Activated naive CD8-positive, alpha-beta T cell treated with anti-CD3 and anti-CD28 coated beads, Interleukin-2, amount 50 U/mL, for 24 hours (primary cell): ENCODE measurements at places on chromosomes 6 and 20.

DNA sequence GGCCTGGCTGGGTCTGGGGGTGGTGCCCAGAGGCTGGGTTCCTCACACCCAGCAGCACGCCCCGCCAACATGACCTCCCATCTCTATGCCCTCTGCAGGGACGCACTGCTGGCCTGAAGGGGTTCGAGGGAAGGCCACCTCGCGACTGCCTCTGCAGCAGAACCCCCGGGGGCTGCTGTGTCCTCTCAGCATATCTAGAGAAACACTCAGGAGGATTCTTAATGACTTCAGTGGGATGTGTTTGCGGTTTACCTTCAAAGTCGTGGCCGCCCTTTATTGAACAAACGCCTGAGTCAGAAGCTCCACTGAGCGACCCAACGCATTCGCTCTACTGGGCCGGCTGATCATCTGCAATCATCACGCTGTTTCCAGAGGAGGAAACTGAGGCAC, 54.8 kb upstream of the GATA5 start:
- DNase-seq = no peak
- H3K27me3 ChIP-seq = peaks cover 12% of the 10 kb centered on the region
- H3K27ac ChIP-seq = no peak overlapping the region
- no peaks in the 10 kb centered on the region for H3K4me1 ChIP-seq
- no peak overlapping the region for H3K4me3 ChIP-seq

GRCh38 chr6:44327096-44327495, 13.9 kb upstream of the AARS2 start:
- H3K4me3 ChIP-seq = no peak overlapping the region
- DNase-seq = no peak
- peaks cover 19% of the 10 kb centered on the region for H3K27me3 ChIP-seq
- H3K27ac ChIP-seq = no peak overlapping the region
- H3K4me1 ChIP-seq = no peaks in the 10 kb centered on the region

- peaks cover 87% of the 10 kb centered on the region for H3K4me1 ChIP-seq
- no peaks in the 10 kb centered on the region for H3K36me3 ChIP-seq
Observed at GRCh38 chr6:106114492-106114891, 28.4 kb downstream of the PRDM1 start.

- peaks cover 1% of the 10 kb centered on the region for H3K27me3 ChIP-seq
- no peak overlapping the region for H3K27ac ChIP-seq
- H3K36me3 ChIP-seq = no peaks in the 10 kb centered on the region
- H3K4me3 ChIP-seq = no peak overlapping the region
Observed at GRCh38 chr6:24205020-24205492, 79.0 kb downstream of the NRSN1 start.

- no peaks in the 10 kb centered on the region for H3K36me3 ChIP-seq
- no peak overlapping the region for H3K27ac ChIP-seq
- no peaks in the 10 kb centered on the region for H3K4me1 ChIP-seq
- H3K27me3 ChIP-seq = no peaks in the 10 kb centered on the region
Observed at GRCh38 chr6:162631546-162631945, 96.0 kb downstream of the PRKN start.

DNA sequence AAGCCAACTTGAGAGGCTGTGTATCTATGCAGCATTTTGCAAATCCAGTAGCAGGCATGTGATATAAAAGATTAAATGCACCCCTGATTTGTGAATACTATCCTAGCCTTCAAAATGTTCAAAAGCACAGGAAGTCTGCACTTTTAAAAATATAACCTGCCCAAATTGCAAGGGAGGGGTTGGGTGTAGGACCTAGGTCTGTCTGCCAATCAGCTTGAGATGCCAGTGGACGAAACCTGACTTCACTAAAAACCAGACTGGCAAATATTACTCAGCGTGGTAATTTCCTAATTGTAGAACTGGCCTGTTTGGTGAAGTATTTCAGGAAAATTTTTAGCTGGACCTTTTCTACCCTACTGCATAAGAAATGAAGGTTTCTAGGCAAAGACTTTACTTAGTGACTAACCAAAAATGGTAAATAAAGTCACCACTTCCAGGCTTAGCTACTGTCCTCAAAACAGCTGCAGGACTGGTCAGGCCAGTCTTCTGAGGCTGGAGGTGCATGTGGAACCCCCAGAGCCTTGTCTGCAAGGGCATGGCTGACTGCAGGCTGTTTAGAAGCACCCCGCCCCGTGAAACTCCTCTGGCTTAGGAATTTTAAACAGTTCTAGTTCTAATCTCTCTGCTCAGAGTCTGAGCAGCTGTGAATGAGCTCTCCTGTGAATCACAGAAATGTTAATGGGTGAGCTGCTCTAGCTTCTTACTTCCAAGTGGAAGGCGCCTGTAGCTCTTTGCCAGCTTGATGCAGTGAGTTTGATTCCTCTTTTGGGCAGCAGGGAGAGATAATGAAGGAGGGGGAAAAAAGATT, 104.4 kb upstream of the ESR1 start:
- H3K36me3 ChIP-seq = no peaks in the 10 kb centered on the region
- H3K4me1 ChIP-seq = peaks cover 40% of the 10 kb centered on the region
- H3K4me3 ChIP-seq = no peak overlapping the region
- no peak for DNase-seq

- H3K36me3 ChIP-seq = peaks cover 2% of the 10 kb centered on the region
- H3K27me3 ChIP-seq = no peaks in the 10 kb centered on the region
- H3K4me3 ChIP-seq = no peak overlapping the region
- no peak overlapping the region for H3K27ac ChIP-seq
- DNase-seq = no peak
Observed at GRCh38 chr6:158441716-158442215, 118.1 kb upstream of the TMEM181 start.

DNA sequence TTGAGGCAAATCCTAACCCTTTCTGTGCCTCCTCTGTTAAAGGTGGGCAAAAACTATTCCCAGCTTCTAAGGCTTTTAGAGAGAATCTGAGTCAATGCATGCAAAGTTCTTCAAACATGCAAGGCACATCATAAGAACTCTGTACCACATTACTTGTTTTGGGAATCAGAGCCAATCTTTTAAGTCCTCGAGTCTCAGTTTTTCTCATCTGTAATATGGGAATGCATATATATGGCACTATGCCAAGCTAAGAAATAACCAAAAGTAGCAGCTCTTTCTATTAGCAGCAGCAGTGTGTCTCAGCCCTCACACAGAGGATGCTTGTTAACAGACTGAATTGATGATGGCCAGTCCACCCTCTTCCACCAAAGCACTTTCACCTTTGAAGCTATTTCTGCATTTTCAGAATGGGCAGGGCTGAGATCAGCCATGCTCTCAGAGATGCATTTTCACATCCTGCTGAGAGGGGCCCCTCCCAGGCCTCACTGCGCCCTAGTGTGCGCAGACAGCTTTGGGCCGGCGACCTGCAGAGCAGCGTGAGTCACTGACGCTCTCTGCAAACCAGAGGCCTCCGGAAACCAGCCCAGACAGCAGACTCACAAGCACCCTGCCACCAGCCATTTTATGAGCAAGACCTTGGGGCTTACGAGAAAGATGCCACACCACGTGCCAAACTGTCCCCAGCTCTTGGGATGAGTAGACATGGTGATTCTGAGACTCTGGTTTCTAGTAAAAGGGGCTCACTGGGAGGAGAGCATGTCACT, 138.0 kb downstream of the NFATC2 start:
- DNase-seq = peak; percentile 74
- peaks cover 92% of the 10 kb centered on the region for H3K4me1 ChIP-seq
- peak overlapping the region; percentile 97 for H3K27ac ChIP-seq
- H3K36me3 ChIP-seq = peaks cover 89% of the 10 kb centered on the region
- peak overlapping the region; percentile 49 for H3K4me3 ChIP-seq
- no peaks in the 10 kb centered on the region for H3K27me3 ChIP-seq

GRCh38 chr6:49514571-49515484, 15.1 kb downstream of the GLYATL3 start:
- H3K27me3 ChIP-seq = peaks cover 12% of the 10 kb centered on the region
- no peak overlapping the region for H3K4me3 ChIP-seq
- no peaks in the 10 kb centered on the region for H3K4me1 ChIP-seq
- no peak for DNase-seq
- no peak overlapping the region for H3K27ac ChIP-seq

DNA sequence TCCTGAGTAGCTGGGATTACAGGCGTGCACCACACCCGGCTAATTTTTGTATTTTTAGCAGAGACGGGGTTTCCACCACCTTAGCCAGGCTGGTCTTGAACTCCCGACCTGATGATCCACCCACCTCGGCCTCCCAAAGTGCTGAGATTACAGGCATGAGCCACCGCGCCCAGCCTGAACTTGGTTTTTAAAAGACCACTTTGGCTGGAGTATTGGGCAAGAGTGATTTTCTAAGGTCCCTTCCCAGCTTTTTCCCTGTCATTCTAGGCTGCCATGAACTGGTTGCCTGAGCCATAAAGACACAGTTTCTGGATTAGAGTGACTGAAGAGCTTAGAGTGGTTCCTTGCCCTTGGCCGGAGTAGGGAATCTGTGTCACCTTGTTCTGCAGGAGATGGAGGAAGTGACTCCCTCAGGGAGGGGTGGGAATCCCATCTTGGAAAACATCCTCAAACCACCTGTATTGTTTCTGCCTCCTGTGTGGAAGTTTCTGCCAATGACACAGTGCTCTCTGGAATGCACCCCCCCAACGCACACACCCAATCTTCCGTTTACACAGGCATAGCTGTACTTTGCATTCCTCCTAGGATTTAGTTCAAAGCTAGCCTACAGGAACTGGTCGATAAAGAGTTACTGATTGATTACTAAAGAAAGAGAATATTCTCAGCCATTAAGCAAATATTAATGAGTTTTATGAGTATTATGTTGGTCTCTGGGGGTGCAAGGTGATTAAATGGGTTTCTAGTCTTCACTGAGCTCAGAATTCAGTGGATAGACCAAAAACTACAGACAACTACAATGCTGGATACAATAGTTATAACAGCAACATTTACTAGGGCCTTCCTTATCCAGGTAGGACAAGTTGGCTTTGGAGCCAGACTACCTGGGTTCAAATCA, 18.2 kb downstream of the BCL2L1 start:
- peaks cover 72% of the 10 kb centered on the region for H3K36me3 ChIP-seq
- H3K4me3 ChIP-seq = no peak overlapping the region
- H3K27me3 ChIP-seq = no peaks in the 10 kb centered on the region
- peak overlapping the region; percentile 34 for H3K27ac ChIP-seq
- peaks cover 78% of the 10 kb centered on the region for H3K4me1 ChIP-seq

GRCh38 chr20:50297498-50298376, 107.1 kb downstream of the CEBPB start:
- H3K27ac ChIP-seq = peak overlapping the region; percentile 61
- no peak for DNase-seq
- no peak overlapping the region for H3K4me3 ChIP-seq
- H3K27me3 ChIP-seq = peaks cover 12% of the 10 kb centered on the region
- H3K4me1 ChIP-seq = peaks cover 16% of the 10 kb centered on the region

- H3K4me3 ChIP-seq = peak overlapping the region; percentile 54
- peaks cover 71% of the 10 kb centered on the region for H3K4me1 ChIP-seq
- DNase-seq = peak; percentile 41
- H3K36me3 ChIP-seq = no peaks in the 10 kb centered on the region
- H3K27ac ChIP-seq = peak overlapping the region; percentile 91
Observed at GRCh38 chr6:118719351-118720124, 68.1 kb upstream of the CEP85L start.

DNA sequence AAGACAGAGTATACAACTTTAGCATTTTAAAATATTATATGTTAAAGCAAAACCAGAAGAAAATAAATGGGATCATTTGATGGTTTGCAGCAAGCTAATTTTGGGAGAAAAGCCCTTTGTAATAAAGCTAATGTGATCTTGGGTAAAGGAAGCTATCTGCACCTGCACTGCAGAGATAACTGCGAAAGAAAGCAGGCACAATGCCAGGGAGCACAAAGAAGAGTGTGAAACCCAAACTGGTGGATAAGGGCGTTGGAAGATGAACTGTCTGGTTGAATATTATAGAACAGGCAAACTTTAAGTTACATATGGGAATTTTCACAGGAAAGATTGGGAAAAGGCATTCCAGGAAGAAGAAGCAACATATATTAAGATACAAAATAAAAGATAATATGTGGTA, 179.2 kb upstream of the KHDRBS2 start:
- no peak for DNase-seq
- no peaks in the 10 kb centered on the region for H3K4me1 ChIP-seq
- no peak overlapping the region for H3K27ac ChIP-seq
- no peaks in the 10 kb centered on the region for H3K27me3 ChIP-seq

DNA sequence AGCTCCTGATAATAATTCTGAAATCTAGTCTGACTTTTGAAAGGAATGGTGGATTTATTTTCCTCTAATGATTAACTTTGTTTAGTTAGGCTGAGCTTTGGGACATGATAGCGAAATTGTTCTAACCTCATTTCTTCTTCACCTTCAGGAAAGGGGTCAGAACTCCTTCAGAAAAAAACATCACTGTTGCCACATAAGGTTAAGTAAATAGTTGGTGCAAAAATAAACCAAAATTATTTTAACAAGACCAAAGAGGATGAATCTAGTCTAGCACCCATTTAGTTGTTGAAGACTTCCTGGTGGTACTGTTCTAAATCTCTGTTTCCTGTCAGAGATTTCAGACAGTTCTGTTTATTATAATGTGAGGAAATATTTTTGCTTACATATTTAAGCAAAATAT, 379.8 kb downstream of the UTRN start:
- peaks cover 50% of the 10 kb centered on the region for H3K4me1 ChIP-seq
- H3K27me3 ChIP-seq = no peaks in the 10 kb centered on the region
- no peak for DNase-seq
- H3K4me3 ChIP-seq = no peak overlapping the region
- H3K36me3 ChIP-seq = peaks cover 5% of the 10 kb centered on the region
- no peak overlapping the region for H3K27ac ChIP-seq

DNA sequence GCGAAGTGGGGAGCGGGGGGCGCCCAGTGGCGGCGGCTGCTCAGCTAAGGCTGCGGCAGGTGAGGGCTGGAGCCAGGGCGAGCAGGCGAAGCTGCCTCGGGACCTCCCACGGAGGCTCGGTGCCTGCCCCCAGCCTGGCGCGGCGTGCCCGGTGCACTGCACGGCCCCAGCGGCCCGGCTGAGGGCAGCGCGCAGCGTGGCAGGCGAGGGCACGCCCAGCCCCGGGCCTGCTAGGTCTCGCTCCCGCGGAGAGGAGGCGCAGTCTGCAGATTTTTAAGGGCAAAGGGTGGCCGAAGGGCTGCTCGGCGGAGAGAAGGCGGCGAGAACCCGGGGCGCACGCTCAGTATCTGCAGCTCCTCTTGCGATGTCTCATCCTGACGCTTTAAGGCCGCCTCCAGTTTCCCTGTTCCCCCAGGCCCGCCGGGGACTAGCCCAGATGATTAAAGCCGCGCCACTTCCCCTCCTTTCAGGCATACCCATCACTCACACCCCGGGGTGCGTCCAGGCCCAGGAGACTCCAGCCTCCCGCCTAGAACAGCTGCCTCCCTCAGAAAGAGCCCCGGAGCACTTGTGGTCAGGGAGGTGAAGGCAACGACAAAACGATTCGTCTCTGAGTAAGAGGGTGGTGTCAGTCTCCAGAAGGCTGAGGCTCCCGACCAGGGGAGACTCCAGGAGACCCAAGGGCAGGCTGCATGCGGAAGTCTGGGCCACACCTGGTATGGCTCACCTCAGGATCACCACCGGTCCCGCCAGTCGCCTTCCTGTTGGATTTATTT, at the start of gene FERMT1:
TSS of gene FERMT1 (minus strand) at position 158 of the 776 bp plus-strand sequence. CDS start 3,476 bp downstream, outside the sequence.
- H3K27me3 ChIP-seq = peaks cover 35% of the 10 kb centered on the region
- no peaks in the 10 kb centered on the region for H3K36me3 ChIP-seq
- peak within 1 kb of the TSS; percentile 24 for H3K4me3 ChIP-seq
- DNase-seq = peak; percentile 35
- H3K27ac ChIP-seq = no peak within 1 kb of the TSS
- H3K4me1 ChIP-seq = peaks cover 3% of the 10 kb centered on the region

GRCh38 chr6:156992020-156992804, 215.0 kb downstream of the ARID1B start:
- H3K4me1 ChIP-seq = peaks cover 41% of the 10 kb centered on the region
- H3K36me3 ChIP-seq = peaks cover 1% of the 10 kb centered on the region
- no peak overlapping the region for H3K4me3 ChIP-seq
- no peaks in the 10 kb centered on the region for H3K27me3 ChIP-seq
- DNase-seq = no peak
- H3K27ac ChIP-seq = no peak overlapping the region
